ENCODE measurements at places on chromosomes 16 and 17. TPM values are rescaled to one million over a fixed set of nuclear protein-coding genes. Genes with fewer than 3 reads are reported as not detected.

GRCh38 chr17:31412511-31412910 is 21.0 kb downstream of the RAB11FIP4 start:
- no peak for DNase-seq

CD300LB gene
- not detected for total RNA-seq

PROCA1 gene
- 2.9 TPM for total RNA-seq

DNAH9 gene
- total RNA-seq: 1.9 TPM

DNA sequence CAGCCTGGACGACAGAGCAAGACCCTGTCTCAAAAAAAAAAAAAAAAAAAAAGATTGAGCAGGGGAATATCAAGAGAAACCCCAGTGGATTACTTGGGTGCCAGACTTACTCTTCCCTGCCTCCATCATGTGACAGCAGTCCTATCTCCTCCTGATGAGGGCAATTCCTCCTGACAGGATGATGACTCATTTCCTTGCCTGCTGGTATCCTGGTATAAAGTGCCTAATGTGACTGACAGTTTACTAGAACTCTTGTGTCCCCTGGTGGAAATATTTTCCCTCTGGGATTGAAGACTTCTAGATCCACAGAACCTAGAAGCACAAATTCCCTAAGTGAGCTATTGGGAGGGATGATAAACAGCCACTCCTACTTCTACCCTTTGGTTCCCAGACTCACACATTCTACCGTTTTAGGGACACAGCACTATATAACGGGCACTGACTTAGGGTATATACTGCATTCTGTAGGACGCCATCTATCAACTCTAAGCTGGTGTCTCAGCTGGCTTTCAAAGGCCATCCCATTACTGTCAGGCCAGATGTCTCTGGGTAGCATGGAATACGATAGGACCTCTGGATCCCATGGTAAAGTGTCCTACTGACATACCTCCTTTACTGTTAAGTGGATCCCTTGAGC is 114.6 kb upstream of the MED13 start:
- DNase-seq: peak; percentile 27

DNA sequence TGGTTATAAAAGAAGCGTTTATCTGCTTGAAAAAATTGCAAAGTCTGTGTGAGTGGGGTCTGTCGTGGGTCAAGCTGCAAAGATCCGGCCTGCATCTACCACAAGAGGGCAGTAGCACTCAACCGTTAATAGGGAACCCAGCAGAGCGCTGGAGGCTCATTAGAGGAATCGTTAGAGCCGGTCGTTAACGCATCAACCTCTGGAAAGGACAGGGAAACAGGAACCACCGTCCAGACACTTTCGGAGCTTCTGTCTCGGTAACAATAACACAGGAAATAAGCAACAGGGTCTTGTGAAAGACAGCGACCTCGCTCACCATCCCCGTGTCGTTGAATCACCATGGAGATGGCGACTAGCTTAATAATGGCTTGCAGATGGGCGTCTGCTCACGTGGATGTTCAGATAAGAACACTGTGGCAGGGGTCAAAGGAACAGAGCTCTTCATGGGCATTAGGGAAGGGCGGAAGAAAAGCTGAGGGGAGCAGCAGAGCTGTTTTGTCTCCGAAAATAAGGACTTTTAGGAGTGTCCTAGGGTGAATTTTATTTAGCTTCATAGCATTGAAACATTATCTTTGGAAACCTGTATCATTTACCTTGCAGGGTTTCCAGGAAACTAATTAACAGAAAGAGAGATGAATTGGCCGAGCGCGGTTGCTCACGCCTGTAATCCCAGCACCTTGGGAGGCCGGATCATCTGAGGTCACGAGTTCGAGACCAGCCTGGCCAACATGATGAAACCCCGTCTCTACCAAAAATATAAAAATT is 11.9 kb upstream of the NSRP1 start:
- peak; percentile 83 for DNase-seq

All from transverse colon (tissue), 4 donors.